Neuronal stem cell (in vitro differentiated cells): ENCODE measurements at places on chromosomes 4 and X.

DNA sequence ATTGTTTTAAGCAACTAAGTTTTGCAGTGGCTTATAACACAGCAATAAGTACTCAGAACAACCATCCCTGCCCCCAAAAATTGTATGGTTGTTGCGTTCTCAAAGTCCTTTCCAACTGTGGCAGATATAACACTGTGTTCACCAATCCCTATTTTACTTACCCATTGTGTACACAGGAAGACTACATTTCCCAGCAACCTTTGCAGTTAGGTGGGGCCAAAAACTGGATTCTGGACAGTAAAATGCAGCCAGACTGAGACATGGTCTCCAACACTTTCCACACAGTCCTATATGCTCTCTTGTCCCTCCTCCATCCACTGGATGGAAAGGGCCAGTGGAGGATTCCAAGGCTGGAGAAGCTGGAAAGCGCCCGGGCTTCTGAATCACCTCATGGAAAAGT, 523.6 kb downstream of the BCOR start:
- no peak for DNase-seq

DNA sequence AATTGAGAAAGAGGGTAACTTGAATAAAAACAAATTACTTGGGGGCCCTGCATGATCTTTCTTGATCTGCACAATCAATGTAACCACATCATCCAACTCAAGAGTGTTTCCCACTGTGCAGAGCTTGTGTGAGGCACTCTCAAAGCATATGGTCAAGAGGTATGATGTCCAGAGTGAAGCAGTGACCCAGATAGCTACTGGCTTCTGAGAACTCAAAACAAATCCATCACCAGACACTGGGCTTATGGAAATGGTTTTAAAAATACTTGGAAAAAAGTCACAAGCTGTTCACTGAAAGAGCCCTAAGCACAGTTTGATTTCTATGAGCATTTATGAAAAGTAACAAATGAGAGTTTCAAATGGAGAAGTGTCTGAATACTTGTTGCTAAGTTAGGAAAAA, 361.0 kb downstream of the GRXCR1 start:
- no peak for DNase-seq

- no peak for DNase-seq
Observed at GRCh38 chr4:140233791-140234696, 80.1 kb upstream of the MAML3 start.

GRCh38 chrX:9475984-9476383, 11.1 kb downstream of the TBL1X start:
- DNase-seq, result no peak

- DNase-seq, result no peak
Observed at GRCh38 chr4:24589448-24589847, 5.1 kb upstream of the DHX15 start.
